ENCODE measurements at places on chromosomes 2 and 18. TPM values are rescaled to one million over a fixed set of nuclear protein-coding genes. Genes with fewer than 3 reads are reported as not detected.

G6PC2 gene
- total RNA-seq = not detected

NAT8 gene
- not detected for total RNA-seq

SPDYA gene
- 0.92 TPM for total RNA-seq

DNA sequence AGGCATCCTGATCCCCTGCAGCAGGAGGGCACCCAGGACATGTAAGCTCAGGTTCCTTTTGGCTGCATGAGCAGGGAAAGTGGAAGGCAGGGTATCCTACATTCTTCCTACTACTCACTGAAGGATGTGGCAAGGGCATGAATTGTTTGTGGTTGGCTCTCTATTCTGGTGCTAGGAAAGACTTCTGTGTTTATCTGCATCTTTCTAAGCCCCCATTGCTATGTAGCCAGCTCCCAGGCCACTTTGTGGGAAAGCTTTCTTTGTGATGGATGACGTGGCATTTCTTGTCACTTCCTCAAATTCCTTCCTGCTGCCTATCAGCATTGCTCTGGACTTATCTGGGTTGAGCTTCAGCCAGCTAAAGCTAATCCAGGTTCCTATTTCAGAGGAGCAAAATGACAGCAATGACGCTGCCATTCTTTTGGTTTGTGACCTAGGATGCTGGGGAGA is 46.2 kb downstream of the MEIS1 start:
- DNase-seq = peak; percentile 93

- no peak for DNase-seq
Measured at GRCh38 chr2:216051350-216051749, 30.3 kb downstream of the PECR start.

GRCh38 chr2:58494071-58494501 is 253.0 kb upstream of the FANCL start:
- DNase-seq = no peak

- no peak for DNase-seq
Measured at GRCh38 chr2:105761931-105762515, 17.3 kb downstream of the NCK2 start.

DNA sequence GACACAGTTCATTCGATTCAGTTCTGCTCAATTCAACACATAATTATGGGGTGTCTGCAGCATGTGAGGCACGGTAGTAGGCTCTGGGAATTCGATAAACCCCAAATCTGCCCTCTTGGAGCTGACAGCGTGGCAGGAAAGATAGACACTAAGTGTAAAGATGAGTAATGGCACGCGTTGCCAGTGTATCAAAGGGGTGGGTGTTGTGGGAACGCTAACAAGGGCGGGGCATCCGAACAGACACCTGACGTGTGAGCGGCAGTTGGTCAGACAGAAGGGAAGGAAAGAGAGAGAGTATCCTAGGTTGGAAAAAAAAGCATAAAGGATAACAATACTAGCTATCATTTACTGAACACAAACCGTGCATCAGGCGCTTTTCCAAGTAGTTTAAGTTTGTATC is 125.7 kb upstream of the HAAO start:
- no peak for DNase-seq

DNA sequence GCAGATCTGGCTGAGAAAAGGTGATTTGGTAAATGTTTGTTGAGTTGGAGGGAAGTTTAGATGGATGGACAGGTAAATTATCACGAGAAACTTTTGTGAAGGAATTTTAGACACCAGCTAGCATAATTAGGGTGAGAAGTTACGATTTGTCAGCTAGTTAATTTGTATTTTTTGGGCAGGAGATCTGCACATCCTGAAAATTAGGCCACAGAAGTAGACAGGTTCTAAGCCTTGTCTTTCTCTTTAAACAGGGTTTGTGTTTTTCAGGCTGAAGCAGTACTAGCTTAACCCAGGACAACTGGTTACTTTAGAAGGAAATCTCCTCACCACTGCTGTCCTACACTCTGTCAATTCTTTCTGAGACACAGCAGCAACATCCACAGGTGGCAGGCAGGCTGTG is 49.1 kb downstream of the DDX1 start:
- DNase-seq = no peak

GRCh38 chr2:62304429-62305417 is 108.8 kb downstream of the B3GNT2 start:
- peak; percentile 99 for DNase-seq

CCDC141 gene
- total RNA-seq = not detected

DNA sequence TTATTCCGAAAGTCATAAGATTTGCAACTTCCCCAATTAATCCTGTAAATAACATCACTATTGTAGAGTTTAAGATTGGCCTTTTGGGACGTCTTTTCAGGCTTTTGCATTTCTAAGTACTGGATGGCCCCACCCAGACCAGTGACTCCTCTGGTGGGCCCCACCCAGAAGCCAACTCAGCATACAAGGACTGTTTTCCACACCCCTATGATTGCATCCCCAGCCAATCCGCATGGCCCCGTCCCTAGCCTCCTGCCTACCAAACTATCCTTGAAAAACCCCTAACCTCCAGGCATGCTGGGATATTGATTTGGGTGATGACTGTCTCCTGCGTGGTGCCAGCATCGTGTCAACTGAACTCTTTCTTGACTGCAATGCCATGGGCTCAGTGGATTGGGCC is 24.5 kb upstream of the TGIF1 start:
- no peak for DNase-seq

RFX8 gene
- total RNA-seq = 1.00 TPM

DNA sequence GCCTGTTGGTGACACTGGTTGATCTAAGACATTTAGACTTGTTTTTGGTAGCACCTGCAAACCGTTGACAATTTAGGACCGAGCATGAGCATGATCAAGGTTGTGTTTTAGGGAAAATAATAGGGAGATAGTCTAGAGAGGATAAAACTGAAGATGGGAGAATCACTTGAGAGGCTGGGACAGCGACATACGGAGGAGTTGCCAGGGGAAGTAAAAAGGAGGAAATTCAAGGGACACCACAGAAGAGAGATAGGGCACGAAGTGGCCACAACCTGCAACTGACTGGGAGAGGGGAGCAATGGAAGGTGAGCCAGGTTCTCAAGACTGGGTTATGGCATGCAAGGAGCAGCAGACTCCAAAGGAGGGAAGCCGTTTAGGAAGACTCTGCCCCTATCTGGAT is 1.4 kb upstream of the ATP8B1 start:
- no peak for DNase-seq

GRCh38 chr2:239878686-239879085 is 146.5 kb downstream of the NDUFA10 start:
- no peak for DNase-seq

DNA sequence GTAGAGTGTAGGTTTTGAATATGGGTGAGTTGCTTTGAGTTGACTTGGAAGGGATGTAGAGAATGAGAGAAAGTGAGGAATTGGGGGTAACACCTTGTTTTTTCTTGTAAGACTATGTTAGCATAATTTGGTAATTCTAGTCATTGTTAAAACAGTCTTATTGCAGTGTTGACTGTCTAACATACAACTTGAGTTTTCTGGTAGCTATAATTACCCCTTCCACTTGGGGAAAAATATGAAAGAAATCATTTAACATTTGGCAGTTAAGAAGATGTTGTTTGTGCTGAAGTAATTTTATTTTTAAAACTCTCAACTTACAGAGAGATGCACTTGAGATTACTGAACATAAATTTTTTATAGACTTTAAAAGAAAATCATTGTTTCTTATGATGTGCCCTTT is 108.2 kb downstream of the COMMD1 start:
- no peak for DNase-seq

GRCh38 chr18:8431036-8431435 is 178.2 kb upstream of the RAB12 start:
- DNase-seq = no peak

DNA sequence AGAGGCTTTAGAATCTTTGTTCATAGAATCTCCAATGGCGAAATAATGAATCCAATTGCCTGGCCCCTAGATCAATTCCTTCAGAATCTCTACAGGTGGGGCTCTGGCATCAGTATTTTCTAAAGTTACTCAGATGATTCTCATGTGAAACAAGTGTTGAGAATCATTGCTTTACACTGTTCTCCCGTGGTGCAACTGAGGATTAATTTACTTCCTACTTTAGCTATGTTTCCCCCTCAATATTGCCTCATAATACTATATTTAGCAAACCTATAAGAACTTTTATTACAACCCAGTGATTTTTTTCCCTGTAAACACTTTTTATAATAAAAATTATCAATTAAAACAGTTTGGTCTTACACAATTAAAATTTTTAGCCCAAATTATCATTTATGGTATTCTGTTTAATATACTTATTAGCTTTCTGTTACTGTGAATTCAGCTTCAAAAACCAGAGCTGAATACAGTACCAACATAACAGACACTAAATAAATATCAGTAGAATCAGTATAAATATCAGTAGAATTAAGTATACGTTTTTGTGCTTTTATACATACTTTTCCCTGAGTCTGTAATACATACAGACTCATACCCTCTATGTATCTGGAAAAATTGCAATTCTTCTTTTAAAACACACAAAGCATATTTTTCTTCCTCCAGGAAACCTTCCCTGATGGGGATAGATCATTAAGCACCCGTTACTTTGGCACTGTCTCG is 20.8 kb downstream of the SLC38A11 start:
- no peak for DNase-seq

DNA sequence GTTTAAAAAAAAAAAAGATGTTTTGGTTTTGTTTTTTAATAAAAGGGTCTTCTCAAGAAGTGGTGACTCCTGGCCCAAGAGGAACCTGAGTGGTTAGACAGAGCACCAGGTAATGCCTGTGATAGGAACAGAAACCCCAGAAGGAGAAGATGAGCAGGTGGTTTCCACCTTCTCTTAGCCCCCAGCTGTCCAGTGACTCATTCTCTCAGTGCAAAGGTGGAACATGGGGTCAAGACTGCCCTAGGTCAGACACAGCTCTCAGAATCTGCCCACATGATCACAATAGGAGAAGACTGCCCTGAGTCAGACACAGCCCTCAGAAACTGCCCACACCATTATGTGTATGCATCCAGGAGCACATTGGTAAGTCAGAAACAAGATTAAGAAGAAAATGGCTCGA is 61.8 kb downstream of the TBC1D8 start:
- DNase-seq = no peak

DNA sequence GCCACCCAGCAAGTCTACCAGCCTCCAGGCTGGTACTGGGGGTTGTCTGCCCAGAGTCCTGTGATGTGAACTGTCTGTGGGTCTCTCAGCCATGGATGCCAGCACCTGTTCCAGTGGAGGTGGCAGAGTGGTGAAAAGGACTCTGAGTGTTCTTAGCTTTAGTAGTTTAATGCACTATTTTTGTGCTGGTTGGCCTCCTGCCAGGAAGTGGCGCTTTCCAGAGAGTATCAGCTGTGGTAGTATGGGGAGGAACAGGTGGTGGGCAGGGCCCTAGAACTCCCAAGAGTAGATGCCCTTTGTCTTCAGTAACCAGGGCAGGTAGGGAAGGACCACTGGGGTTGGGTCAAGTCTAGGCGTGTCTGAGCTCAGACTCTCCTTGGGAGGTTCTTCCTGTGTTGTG is 356.7 kb downstream of the STK39 start:
- DNase-seq = no peak

GRCh38 chr2:181785691-181786344 is 105.5 kb upstream of the NEUROD1 start:
- peak; percentile 41 for DNase-seq

GRCh38 chr18:48459016-48459415 is 49.8 kb upstream of the ZBTB7C start:
- DNase-seq = peak; percentile 6

BBS5 gene
- 5.6 TPM for total RNA-seq

- no peak for DNase-seq
Measured at GRCh38 chr2:60355849-60356261, 197.6 kb downstream of the BCL11A start.

- peak; percentile 95 for DNase-seq
Measured at GRCh38 chr2:101463911-101464641, 10.8 kb downstream of the RFX8 start.

RUFY4 gene
- total RNA-seq = not detected

MYL1 gene
- total RNA-seq = not detected

DNA sequence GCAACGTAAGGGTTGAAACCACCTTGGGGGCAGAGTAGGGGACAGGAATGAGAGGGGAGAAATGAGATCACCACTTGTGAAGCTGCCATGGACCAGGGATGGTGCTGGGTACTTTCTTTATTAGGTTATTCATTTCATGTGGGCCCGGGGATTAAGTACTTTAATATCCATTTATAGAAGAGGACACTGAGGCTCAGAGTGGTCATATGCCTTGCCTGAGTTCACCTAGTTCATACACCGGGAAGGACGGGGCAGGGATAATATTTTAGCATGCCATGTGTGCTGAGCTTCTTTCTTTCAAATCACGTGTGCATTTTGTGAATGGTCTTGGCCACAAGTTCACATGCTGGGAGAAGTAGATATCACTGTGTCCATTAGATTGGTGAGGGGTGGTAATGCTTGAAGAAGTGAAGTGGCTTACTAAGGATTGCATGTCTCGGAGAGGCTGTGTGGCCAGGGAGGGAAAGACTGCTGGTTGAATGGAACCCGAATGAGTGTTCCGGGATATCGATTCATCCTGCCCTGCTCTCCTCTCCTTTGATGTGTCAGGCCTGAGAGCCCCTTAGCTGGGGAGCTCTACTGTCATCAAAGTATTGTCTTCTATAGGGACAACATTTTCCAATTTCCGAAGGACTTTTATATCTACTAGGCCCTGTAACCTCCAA is 187.1 kb downstream of the MYCN start:
- no peak for DNase-seq

SCN9A gene
- 1.8 TPM for total RNA-seq

GKN2 gene
- not detected for total RNA-seq

Measured in endothelial cell of umbilical vein (primary cell).